ENCODE measurements at places on chromosomes 4 and X.

DNA sequence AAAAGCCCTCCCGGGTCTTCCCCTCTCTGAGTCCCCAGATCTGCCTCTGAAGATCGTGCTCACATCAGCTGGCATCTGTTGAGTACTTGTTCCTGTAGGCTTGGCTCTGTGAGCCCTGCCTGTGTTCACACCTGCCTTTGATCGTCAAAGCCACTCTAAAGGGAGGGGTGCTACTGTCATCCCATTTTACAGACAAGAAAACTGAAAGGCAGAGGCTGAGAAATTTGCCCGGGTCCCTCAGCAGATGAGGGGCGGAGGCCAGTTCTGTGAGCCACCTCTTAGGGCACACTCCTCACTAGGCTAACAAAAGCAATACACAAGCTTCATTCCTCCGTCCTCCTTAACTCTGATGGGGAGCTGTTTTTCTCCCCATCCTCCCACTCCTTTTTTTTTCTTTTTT, 655 bp downstream of the CYTL1 start:
- no peak for DNase-seq

DNA sequence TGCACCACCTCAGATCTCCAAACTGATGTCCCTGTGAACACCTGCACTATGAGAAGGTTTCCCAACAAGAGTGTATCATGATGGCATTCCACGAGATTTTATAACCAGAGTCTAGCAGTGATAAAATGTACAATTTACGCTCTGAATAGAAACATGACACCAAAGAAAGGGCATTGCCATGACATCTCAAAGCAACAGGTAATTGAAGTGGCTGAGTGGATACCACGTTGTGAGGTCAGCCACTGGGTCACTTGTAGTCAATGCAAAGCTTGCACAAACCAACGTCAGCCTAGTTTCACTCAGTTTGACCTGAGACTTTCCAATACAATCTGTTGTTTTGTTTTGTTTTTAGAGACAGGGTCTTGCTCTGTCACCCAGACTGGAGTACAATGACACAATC, 15.0 kb upstream of the SLC25A5 start:
- no peak for DNase-seq

- DNase-seq, result no peak
Measured at GRCh38 chrX:38515291-38515690, 46.1 kb upstream of the TSPAN7 start.

DNA sequence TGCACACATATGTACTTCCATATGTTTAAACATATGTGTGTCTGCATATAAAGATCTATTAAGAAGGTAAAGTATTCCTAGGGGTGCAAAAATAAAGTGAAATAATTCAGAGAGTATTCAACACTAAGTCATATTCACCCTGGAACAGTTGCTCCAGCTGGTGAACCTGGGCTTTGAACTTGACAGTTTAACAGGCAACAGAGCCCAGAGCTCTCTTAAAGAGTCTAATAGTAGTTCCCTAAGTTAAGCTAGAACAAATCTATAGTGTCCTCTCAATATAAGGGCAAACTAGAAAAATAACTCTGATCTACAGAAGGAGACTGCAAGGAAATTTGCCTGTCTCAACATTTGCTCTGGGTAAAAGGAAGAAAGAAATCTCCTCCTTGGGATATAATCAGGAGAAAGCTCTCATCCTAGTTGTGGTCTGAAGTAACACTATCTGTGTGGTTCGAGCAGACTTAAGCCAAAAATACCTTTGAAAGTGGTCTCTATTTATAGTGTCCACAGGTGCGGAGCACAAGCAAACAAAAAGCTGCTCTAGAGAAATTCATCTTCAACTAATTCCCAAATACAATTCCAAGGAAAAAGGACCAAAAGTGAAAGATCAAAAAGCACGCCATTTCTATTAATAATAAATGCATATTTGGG, 29.9 kb downstream of the VEGFC start:
- DNase-seq, result no peak

GRCh38 chr4:5955201-5955821, 62.4 kb upstream of the CRMP1 start:
- no peak for DNase-seq

- DNase-seq, result no peak
Measured at GRCh38 chr4:112531146-112531545, 15.2 kb upstream of the NEUROG2 start.

- DNase-seq, result no peak
Measured at GRCh38 chr4:42104521-42104920, 47.9 kb downstream of the BEND4 start.

DNA sequence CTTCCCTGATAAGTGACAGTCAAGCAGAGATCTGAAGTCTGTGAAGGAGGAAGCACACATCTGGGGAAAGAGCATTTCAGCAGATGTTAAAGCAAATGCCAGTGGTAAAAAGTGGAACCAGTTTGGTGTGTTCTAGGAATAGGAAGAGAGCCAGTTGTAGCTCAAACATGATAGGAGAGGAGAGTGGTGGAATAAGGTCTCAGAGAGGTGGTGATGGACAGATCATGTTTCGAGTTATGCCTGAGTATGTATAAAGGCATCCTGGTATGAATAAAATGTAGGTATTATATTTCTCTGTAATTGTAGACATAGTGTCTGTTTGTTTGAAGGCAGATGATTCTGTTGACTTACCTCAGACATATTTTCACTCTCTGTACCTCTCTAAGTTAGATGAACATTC, 89.1 kb downstream of the LARP7 start:
- DNase-seq, result no peak

DNA sequence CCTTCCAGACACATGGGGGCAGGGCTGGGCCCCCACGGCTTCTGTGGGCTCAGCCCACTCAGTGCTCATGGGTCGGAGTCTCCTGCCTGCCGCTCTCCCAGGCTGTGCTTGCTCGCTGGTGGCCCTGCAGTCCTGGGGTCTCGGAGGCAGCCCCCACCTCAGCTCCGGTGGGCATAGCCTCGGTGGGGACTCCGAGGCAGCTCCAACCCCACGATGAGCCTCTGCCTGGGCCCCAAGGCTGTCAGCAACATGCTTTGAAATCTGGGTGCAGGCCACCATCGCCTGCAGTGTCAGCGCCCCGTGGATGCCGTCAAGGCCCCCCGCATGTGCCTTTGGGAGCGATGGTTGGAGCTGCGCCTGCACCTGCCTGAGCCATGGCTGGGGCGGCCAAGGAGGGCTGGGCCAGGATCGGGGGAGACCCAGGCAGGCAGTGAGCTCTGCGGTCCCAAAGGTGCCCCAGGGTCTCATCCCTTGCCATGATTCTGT, 30.2 kb upstream of the SPON2 start:
- DNase-seq, result no peak

DNA sequence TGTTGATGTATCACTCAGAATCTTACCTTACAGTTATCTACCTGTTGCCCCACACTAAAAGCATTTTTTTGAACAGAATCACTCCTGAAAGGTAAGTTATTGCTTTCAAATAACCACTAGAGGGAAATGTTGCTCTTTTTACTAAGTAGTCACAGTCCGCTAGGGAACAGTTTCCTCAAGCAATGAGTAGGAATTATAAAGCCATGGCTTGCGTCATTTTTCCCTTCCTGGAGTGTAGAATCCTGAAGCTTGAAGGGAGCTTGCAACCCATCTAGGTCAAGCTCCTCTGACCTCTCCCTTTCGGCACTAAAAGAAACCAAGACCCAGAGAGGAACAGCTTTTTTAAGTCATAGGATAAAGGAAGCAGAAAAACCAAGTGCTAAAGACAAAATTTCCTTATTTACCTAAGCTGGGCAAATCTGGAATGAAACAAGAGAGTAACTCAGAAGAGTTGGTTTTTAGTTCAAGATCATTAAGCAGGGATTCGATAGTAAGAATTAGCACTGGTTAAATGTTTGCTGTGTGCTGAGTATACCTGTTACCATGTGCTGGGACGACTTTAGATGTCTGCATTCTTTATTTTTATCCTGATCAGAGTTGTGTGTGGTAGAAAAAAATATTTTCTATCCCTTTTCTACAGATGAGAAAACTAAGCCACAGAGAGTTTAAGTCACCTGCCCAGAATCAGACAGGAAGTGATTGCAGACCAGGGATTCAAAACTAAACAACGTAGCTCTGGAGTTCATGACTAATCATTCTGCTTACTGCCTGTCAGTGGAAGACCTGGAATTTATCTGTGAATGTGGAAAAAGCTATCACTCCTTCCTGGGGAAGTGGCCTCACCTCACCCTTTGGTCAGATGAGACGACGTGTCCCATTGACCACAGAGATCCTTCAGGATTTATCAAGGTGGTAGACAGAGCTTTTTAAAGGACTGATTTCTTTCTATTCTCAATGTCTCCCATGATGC, 631.5 kb downstream of the RAB28 start:
- DNase-seq, result no peak

- DNase-seq, result no peak
Measured at GRCh38 chr4:127211650-127212560, 420.9 kb upstream of the INTU start.

DNA sequence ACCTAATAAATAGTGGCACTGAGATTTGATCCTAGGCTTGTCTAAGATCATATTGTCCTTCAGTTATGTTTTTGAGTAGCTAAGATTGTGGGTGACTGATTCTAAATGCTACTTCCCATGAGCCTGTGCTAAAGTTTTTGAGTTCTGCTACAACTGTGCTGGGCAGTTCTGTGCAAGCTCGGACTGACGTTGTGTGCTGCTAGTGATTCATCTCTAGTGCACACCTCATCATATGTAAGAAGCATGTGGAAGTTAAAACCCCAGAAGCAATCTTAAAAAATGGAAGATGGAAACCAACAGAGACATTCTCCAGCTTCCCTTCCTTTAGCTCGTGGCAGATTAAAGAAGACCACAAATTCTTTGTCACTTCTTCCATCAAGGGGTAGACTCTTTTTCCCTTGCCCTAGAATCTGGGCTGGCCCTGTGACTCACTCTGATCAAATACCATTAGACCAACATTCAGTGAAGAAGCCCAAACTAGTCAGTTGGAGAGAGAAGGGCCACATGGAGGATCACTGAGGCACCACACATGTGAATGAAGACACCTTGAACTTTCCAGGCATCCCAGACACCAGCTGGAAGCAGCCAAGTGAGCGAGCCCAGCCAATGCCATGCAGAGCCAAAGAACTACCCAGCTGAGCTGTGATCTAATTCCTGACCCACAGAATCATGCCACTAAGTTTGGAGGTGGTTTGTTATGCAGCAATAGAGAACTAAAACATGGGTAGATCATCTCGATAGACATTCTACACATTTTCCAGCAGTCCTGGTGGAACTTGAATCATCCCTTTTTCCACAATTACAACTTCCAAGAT, 16.8 kb downstream of the ARHGAP6 start:
- DNase-seq, result no peak

DNA sequence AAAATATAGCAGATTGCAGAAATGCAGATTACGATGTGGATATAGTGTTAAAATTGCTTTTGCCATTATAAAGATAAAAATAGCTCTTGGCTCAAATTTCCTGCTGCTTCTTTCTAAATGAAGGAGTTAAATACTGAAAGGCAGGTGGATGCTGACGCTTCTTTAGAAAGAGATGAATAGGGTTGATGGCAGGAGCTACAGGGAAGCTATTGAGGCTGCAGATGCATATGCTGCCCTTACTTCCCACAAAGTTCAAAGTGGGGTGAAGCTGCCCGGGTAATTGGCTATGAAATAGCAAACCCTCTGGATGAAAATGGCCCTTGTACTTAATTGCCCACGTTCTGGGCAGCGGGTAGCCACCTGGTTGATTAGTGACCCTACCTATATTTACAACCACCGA, 379.5 kb downstream of the ZIC3 start:
- no peak for DNase-seq

DNA sequence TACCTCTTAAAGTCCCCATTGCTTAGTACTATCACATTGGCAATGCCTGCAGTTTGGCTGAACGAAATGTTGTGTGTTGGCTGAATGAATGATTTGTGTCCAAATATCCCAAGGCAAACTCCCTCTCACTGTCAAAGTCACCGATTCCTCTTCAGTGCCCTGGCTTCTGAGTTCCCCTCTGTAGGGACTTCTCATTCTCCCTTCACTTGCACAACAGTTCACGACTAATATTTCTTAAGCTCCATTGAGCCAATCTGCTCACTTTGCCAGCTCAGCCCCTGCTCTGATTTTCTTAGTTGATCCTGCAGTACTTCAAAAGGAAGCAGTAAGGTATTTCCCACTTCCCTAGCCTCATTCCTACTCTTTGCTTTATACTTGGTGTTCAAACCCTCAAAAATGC, 21.9 kb upstream of the PACRGL start:
- DNase-seq, result no peak

DNA sequence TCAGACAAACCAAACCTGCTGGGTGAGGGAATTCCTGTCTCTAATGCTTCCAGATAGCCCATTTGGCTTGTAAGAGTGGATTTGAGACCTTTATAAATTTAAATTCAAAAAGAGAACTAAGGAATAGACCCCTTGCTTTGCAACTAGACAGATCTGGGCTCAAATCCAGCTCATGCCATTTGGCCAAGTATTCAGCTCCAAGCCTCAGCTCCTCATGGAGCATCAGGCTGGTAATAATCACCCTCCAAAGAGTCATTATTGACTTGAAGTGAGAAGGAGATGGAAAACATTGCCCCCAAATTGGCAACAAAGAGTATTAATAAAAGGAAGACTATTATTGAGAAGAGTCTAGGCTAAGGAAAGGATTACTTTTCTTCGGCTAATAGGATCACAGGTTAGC, 134.7 kb downstream of the PDE5A start:
- no peak for DNase-seq

- DNase-seq, result no peak
Measured at GRCh38 chr4:86896596-86896995, 4.4 kb upstream of the C4orf36 start.

GRCh38 chrX:433771-434170, 47.1 kb upstream of the PPP2R3B start:
- DNase-seq, result no peak

- DNase-seq, result no peak
Measured at GRCh38 chr4:55367084-55367722, 21.2 kb downstream of the SRD5A3 start.

GRCh38 chr4:108382751-108383150, 214.0 kb upstream of the LEF1 start:
- DNase-seq, result no peak

DNA sequence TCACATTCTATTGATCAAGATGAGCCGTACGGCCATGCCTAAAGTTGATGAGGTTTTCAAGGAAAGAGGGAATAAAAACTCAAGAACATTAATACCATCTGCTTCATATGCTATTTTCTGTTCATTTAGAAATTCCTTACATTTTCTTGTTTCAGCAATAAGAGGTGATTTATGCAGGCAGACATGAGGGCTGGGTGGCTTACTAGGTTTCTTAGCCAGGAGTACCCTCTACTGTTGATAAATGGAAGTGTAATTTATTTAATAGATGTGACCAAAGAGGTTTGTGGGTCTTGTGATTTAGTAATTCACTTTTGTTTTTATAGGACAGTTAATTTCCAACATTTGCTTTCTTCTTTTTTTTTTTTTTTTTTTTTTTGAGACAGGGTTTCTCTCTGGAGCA, 6.4 kb upstream of the SMIM9 start:
- no peak for DNase-seq

DNA sequence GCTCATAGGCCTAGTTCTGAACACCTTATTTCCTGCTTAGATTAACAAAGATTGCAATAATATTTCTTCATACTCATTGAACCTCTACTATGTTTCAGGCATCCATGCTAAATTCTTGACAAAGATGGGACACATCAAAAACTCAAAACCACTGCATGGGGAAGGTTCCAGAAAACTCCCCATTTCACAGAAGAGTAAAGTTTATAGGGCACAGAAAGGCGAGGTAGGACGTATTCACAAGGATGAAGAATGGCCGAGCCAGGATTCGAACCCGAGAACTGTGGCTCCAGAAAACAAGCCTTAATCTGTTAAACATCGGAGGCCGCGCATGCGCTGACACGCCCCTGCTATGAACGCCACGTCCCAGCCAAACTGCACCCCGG, 688 bp downstream of the UXT start:
- DNase-seq, result no peak
